Sciatic nerve (tissue), 2 donors: ENCODE measurements at places on chromosomes 2 and 18.

DNA sequence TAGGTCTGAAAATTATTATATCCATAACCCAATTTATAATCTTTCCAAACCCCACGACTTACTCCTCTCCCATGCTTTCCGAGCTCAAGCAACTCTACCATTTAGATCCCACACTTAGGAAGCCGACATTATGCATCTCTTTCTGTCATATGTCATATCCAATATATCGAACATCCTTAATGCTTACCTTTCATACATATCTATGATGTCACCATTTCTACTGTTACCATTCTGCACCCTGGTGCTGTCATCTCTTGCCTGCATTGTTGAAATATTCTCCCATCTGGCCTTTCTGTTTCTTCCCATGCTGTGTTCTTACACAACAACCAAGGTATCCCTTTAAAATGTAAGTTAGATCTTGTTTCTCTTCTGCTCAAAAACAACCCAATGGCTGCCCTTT lies 127.1 kb upstream of the MC4R start:
- no peak for DNase-seq

DNA sequence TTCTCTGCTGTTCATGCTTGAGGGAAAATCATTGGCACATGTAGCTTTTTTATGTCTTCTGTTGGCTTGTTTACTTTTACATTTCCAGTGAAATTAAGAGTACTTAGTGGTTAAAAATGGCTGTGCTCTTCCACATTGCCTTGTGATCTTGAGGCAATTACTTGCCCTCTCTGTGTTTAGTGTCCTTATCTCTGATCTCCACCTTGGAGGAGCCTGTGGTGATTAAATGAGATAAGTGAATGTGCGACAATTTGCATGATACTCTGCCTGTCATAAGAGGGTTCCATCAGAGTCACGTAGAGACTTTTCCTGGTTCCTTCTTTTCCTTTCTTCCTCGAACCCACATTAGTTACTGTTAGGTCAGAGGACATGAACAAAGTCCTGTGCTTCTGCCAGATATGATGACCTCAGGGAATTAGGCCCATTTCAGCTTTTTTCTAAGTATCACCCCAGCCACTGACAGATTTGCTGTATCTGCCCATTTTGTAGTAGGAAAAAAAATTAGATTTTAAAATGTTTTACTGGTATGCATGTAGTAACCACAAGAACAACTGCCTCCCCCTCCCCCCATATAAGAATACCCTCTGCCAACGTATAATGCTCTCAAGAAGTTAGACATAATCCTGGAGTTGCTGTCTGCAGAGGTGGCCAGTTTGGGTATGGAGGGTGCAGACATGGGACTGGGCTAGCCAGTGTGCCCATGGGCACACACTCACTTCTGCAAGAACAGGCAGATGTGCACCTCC lies 51.9 kb downstream of the TET3 start:
- no peak for DNase-seq

DNA sequence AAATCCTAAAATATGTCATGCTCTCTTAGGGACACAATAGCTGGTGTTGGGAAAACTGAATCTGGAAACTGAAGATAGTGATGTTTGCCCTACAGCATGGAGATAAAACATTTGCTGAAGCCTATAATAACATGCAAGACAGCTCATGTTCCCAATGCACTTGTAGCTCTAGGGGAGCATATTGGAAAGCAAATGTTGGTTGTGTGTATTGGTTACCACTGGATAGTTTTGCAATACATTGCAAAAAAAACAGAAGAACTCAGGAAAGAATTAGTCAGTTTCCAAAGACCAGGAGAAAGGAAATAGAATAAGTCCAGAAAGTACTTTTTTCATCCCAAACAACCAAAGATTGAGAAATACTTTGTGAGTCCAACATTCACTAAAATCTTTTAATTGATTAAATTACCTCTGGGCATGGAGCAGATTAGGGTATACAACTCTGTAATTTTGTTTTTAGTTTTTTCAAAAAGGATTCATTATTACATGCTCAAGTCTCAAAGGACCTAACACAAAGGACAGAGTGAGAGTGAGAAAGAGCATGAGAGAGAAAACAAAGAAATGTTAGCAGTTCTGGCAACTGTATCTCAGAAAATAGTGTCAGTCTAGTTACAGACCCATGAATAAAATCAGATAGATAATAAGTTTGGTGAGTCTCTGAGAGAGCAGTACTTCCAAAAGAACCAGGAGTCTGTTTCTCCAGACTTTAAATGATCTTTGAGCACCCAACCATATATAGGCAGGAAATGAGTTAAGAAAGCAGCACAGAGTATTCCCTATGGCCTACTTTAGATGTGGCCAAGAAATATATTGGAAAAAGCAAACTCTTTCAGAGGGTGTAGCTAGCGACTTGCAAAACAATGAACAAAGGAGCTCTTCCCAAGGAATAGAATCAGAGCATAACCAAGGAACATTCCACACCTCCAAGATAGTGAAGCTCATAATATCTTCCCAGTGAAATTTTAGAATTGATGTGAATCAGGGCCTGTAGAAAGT lies 36.6 kb upstream of the COL3A1 start:
- no peak for DNase-seq

DNA sequence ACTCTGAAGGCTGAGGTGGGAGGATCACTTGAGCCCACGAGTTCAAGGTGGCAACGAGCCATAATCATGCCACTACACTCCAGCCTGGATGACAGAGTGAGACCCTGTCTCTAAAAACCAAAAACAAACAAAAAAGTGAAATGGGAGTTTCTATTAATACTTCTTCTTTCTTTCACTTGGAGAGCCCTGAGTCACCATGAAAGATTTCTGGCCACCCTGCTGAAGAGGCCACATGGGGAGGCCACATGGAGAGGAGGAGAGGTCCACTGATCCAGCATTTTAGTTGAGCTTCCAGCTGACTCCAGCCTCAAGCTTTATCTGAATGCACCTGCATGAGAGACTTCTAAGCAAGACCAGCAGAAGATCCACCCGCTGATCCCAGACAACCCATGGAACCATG lies 74.2 kb upstream of the LAPTM4A start:
- DNase-seq = no peak

GRCh38 chr2:135733045-135733444 lies 8.6 kb upstream of the UBXN4 start:
- no peak for DNase-seq

DNA sequence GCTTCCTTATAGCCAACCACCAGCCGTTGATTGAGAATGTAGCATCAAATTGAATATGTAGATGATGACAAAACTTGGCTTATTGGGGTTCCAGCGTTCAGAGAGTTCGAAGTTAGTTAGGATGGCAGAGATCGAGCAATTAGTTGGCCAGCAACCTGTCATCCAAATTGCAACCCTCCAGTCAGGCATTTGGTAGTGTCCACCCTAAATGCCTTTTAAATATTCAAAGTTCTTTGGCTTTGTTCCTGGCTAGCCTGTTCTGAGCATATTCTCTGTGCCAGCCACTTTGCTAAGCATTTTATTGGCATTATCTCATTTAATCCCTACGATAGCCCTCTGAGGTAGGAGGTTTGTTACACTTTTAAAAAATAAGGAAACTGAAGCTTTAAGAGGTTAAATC lies 342.8 kb downstream of the SETBP1 start:
- DNase-seq = no peak

DNA sequence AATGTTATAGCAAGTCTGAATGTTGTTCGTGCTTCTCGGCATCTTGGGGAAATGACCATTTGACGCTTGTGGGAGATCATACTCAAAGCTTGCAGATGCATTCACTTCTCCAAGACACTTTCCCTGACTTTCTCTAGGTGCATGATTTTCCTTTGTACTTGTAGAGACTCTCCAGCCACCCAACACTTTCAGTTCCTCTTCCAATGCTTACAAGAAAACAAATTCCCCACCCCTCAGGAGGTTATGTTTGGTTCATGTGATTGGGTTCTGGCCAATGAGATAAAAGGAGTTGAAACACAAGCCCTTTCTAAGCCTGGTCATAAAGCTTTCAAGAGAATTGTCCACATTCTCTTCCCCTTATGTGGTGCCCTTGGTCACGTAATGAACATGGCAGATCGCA lies 156.3 kb downstream of the EPHA4 start:
- DNase-seq = no peak

DNA sequence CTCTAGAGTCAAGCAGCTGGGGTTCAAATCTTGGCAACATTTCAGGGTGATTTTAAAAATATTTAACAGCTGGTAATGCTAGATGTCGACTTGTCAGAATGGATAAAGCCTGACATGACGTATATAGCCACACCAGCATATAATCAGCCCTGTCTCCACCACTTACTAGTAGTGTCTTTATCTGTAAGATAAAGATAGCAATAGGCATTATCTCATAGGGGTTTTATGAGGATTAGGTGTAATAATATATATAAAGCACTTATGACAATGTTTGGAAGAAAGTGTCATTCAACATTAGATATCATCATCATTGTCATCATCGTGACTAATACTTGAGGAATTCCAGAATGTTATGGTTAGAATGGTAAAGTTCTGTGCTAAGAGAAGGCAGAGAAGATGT lies 369.0 kb upstream of the CWC22 start:
- DNase-seq = no peak

DNA sequence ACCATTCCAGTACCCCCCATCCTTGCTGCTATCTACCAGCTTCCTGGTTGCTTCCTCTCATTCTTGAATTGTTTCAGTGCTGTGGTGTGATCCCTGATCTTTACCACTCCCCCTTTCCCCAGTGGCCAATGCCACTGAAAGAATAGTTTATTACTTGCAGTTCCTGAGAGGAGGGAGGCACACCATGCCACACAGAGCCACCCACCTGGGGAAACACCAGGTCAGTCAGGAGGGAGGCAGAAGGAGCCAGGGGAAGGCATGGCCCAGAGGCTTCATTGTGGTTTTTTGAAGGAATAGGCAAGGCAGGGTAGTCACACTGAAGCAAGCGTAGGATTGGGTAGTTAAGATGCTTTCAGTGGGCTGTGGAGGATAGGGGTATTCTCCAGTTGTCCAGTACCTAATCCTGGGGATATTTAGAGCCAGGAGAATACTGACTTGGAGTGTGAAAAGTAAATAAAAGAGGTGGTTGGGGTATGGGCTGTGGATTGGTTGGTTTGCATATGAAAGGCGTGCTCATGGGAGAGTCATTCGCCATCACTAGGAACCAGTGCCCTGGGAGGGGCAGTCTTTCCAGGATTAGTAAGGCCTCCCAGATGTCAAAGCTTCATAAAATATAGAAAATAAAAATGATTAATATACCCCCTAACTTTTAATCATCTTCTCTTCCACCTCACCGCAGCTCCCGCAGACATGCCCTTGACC lies 6.7 kb upstream of the TMEM177 start:
- no peak for DNase-seq

- no peak for DNase-seq
Measured at GRCh38 chr2:111985514-111985913, 69.6 kb upstream of the TMEM87B start.

GRCh38 chr2:104432991-104433390 lies 420.9 kb upstream of the POU3F3 start:
- no peak for DNase-seq

DNA sequence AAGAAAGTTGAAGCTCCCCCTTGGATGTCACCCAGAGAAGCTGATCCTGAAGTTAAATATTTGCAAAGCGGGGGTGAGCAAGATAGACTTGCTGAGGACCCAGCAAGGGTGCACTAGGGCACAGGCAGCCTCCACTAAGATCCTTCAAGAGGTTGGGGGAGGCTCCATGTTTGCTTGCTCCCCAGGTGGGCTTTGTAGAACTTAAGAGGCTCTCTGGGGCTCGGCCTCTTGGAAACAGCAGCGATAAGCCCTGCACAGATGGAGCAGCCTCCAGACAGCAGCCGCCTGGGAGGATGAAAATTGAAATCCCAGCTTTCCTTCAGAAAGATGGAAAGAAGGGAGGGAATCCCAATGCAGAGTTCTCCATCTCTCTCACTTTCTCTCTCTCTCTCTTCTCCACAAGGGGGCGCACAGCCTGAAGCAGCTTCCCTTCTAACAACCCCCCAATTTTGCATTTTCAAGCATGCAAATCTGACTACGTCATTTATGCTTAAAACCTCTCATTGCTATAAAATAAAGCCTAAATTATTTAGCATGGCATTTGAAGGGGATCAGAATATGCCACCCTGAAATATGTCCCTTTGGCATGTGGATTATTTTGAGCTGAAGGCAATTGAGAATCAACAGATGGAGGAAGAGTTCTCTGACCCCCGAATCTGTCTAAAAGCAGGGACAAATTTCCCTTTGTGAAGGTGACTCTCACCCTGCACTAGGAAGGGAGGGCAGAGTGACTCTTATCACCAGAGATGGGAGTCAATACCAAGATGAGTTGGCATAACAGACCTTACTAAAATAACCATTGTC lies 185.7 kb upstream of the KLHL29 start:
- no peak for DNase-seq

- no peak for DNase-seq
Measured at GRCh38 chr18:58596265-58596681, 32.6 kb downstream of the ALPK2 start.

- no peak for DNase-seq
Measured at GRCh38 chr18:53950545-53950944, 273.9 kb downstream of the MBD2 start.

- DNase-seq = no peak
Measured at GRCh38 chr2:183543731-183544130, 419.5 kb downstream of the NUP35 start.

DNA sequence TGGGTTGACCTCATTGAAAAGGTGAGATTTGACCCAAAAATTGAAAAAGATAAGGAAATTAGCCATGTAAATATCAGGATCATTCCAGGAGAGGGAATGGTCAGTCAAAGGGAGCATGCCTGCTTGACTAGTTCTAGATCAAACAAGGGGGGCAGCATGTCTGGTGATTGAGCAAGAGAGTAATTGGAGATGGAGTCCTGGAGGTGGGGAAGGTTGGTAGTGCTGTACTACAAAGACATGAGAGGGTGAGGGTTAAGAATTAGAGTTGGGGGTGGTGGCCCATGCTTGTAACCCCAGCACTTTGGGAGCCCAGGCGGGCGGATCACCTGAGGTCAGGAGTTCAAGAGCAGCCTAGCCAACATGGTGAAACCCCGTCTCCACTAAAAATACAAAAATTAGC lies 2.0 kb downstream of the MRPL30 start:
- DNase-seq = no peak
